ENCODE measurements at places on chromosomes 1 and 21.
A peak's percentile ranks its signal among the peaks of the same experiment; 100 is the strongest.

GRCh38 chr1:177001556-177001955, 163.0 kb downstream of the ASTN1 start:
- DNase-seq = no peak

DNA sequence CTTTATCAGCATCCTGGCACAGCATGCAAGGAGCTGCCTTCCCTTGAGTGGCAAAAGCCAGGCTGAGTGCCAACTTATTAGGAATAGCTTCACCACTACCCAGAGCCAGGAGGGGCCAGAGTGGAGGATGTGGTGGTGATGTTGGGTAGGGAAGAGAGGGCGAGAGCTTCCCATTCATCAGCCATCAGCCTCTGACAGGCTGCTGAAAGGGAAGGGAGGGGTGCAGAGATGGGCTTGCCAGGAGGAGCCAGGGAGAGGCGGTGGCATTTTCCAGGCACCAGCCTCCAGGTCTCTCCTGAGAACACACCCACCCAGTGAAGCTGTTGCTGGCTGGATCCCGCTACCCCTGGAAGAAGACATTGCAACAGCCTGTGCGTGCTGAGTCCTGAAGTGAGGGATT, 168.5 kb downstream of the ACTL8 start:
- DNase-seq = no peak

DNA sequence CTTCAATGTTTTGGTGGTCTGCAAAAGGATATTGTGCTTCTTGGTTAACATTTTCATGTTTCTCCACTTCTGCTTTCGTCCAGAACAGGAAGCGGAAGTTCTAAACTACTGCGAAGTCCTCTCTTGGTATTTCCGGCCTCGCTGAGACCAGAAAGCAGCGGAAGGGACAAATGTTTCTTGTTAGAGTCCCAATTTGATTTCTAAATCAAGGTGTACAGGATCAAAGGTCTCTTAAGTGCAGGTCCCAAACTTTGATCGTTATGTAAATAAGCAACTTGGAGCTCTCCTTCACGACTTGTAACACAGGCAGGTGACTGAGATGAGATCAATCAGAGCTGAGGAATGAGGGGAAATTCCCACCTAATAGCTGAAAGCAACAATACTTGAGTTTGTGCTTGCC, 40.1 kb upstream of the HMCN1 start:
- no peak for DNase-seq

DNA sequence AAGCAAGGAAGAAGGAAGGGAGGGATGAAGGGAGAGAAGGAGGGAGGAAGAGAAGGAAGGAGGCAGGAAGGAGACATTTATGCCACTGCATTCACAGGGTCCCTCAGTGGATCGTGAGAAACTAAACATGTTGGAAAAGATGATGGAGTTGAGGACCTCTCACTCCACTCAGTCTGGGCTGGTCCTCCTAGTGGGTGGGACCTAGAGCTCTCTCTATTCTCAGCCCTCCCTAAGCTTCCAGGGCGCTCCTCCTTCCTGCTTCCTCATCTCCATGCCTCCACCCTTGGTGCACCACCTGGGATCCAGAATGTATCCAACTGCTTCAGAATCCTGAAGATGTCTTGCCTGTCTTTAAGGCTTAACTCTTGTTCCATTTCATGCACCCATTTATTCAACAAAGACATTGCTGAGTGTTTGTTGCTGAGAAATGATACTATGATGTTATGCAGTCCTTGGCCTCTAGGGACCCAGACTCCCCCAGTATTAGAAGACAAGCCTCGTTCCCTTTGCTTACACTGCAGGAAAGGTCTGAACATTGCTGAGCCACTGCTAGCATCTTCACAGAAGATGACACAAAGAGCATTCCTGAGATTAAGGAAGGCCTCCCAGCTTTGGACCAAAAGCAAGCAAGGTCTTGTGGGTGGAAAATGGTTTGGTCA, 88.5 kb downstream of the BEND5 start:
- no peak for DNase-seq

DNA sequence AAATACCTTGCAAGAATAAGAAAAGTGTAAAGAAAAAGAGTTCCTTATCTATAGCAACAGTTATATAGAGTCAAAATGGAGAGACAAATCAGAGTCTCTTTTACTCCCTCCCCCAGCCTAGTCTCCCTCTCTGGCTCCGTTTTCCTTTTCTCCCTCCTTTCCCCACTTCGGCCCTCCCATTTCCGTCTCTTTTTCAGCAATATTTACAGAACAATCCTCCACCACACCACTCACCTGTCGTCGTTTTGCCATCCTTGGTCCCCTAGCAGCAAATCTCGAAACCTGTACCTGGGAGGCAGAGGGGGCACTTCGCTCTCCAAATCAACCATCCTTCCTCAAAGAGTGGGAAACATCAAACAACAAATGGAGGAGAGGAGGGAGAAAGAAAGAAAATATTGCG, 259 bp downstream of the KCNT2 start:
- DNase-seq = no peak

GRCh38 chr21:41973861-41974751, 20.3 kb upstream of the C2CD2 start:
- DNase-seq = no peak

GRCh38 chr1:96364576-96364975, 357.0 kb upstream of the PTBP2 start:
- peak; percentile 32 for DNase-seq

- DNase-seq = no peak
These were observed 21.5 kb upstream of the ST6GALNAC3 start for GRCh38 chr1:76053021-76053420.

DNA sequence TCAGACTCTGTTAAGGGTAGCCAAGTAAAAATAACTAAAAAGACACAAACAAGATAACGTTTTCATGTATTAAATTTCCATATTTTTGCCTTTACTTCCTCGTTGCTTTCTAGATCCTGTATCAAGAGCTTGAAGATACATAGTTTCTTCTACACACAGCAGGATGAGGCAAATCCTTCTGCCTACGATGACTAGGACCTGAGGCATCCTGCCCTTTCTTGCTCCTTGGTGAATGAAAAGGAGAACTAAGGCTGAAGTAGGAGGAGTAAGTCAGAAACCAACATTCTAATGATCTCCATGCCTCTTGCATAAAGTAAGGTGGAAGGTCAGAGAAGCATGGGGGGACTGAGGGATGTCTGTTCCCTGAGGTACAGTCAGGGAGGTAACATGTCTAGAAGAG, 102.6 kb downstream of the GPATCH2 start:
- DNase-seq = peak; percentile 88

GRCh38 chr1:30700528-30701257, 22.7 kb downstream of the MATN1 start:
- peak; percentile 65 for DNase-seq

GRCh38 chr1:221419513-221420095, 322.3 kb downstream of the DUSP10 start:
- peak; percentile 99 for DNase-seq

- DNase-seq = no peak
These were observed 75.1 kb upstream of the NRIP1 start for GRCh38 chr21:15139898-15140297.

DNA sequence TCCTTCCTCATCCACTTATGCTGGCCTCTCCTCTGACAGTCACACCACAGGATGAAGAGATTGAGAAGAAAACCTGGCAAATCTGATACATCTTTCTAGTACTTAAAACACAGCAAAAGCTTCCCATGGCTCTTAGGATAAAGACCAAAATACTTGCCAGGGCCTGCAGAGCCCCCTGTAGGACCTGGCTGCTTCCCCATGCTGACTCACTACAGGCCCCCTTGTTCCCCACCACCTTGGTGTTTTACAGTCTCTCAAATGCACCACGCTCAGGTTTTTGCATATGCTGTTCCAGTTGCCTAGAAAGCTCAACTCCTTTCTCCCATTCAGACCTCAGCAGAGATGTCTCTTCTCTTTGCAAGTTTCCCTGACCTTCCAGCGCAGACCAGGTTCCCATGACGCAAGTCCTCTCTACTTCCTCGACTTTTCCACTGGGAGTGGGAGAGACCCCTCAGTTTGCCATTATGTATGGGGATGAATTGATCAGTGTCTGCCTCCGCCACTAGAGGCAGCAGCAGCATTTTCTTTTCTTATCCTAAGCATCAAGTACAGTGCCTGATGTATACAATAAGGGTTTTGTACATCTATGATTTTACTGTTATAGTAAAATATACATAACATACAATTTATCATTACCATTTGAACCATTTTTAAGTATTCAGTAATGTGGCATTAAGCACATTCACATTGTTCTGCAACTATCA, 113.8 kb upstream of the C8B start:
- DNase-seq = peak; percentile 7

All from bronchial epithelial cell (primary cell).